DMS79 (cell line): ENCODE measurements at places on chromosomes 12 and 14.

- no peak for DNase-seq
Observed at GRCh38 chr14:34596891-34597290, 33.1 kb downstream of the SNX6 start.

- no peak for DNase-seq
Observed at GRCh38 chr12:87338681-87339080, 690.5 kb downstream of the C12orf50 start.

GRCh38 chr14:90960818-90961217 is 99.6 kb downstream of the RPS6KA5 start:
- DNase-seq, result no peak

DNA sequence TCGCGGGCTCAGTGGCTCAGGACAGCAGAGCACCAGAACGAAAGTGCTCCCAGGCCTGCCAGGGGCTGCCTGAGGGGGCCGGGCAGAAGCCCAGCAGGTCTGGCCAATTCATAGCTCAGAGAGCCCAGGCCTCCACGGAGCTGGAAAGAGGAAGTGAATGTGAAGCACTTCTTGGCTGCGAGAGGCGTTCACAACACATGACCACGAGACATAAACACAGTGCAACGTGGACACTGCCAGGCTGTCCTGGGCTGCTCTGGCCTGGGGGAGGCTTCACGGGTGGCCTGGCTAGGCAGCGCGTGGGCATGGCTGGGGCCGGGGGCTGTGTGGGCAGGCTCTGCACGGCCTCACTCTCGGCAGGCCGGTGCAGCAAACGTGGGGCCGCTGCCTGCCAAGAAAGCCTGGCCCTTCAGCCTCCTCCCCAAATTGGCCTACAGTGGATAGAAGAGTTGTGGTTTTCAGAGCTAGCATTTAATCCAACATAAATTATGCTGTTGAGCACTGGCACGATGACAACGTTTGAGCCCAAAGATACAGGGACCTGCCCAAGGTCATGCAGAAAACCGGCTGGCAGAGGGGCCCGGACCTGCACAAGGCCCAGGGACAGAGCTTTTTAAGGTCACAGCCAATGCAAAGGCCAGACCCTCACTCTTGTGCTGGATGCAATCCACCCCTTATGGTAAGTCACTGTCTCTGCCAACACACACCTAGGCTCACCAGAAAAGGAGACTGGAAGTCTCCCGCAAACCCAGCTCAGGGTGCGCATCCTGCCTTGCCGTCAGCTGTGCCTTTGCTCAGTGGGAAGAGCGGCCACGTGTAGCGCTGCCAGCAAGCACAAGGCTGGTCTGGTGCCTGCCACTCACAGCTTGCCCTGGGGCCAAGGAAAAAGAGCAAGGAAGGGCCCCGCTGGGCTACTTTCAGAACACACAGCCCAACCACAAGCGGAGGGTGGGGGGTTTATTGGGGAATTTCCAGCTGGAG is 8.6 kb downstream of the SLC25A29 start:
- no peak for DNase-seq

GRCh38 chr12:109258607-109259544 is 50.2 kb downstream of the FOXN4 start:
- no peak for DNase-seq

- DNase-seq, result no peak
Observed at GRCh38 chr12:67457778-67458665, 188.9 kb downstream of the CAND1 start.

GRCh38 chr12:61095111-61095510 is 1165.1 kb upstream of the USP15 start:
- DNase-seq, result no peak

DNA sequence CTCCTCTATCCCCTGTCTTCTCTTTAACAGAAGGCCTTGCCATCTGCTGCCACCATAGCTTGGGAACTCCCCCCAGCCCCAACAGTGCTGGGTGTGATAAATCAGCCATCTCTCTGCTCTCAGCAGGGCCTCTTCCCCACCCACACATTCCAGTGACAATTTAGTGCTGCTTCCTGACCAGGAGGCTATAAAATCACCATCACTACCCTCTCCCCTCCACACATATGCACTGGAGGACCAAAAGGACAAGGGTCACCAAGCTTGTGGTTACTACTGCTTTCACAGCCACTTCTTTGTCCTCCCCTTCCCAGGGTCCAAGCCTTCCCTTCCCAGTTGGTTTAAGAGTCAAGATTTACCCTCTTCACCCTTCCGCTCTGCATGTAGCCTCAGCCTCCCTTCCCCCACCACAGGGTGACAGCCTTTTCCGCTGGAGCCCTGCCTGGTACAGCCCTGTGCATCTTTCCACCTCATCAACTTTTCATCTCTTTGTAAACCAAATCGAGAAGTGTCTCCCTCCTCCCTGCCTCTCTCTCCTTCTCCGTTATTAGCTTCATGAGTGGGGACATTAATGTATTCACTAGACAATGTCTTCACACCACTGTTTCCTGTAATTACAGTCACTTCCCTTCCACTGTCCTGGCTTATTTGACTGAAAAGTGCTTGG is 9.4 kb downstream of the PSMB5 start:
- DNase-seq, result no peak
